ENCODE measurements at places on chromosomes 2 and 18. TPM values are rescaled to one million over a fixed set of nuclear protein-coding genes. Genes with fewer than 3 reads are reported as not detected.

The CCDC85A gene
- total RNA-seq: 0.16 TPM

The IL1F10 gene
- not detected for total RNA-seq

The DCDC2C gene
- total RNA-seq: not detected

DNA sequence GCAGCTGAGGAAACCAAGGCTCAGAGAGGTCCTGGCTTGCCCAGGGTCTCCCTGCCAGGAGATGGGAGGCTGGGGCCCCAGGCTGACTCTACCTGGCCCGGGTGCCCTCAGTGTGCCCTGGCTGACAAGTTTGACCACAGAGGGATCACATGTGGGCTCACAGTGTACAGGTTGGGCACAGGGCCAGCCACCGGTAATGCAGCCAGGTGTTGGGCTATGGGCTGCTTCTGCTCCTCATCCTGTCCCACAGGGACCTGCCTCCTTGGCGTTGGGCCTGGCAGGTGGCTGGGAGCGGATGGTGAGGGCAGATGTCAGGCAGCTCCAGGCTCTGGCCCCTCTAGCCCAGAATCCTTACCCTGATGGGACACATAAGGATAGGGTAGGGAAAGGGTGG lies 250.5 kb downstream of the LOXHD1 start:
- H3K27ac ChIP-seq: no peak overlapping the region
- no peak for DNase-seq
- no peak overlapping the region for H3K4me3 ChIP-seq

- peaks cover 2% of the 10 kb centered on the region for H3K36me3 ChIP-seq
- no peak for DNase-seq
- no peaks in the 10 kb centered on the region for H3K27me3 ChIP-seq
- peaks cover 4% of the 10 kb centered on the region for H3K4me1 ChIP-seq
- no peak overlapping the region for H3K27ac ChIP-seq
Observed at GRCh38 chr2:173881461-173881860, 83.7 kb downstream of the SP3 start.

DNA sequence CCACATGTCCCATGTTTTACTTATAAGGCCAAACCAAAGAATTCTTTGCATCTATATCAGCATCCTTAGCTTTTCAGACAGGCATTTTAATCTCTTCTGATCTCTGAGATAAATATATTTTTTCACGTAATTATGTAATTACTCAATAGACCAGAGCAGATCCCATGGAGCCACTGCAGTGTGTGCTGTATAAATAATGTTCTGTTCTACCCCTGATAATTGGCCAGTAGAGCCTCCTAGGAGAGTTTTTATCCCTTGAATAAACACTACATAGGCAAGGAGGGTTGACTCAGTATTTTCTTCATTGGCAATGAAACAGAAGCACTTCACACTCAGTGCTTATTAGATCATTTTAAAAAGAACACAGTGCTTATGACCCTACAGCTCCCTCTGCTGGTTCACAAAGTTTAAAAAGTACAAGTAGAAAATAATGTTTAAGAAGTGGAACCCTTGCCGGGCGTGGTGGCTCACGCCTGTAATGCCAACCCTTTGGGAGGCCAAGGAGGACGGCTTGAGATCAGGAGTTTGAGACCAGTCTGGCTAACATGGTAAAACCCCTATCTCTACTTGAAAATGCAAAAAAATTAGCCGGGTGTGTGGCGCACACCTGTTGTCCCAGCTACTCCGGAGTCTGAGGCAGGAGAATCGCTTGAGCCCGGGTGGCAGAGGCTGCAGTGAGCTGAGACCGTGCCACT lies 91.9 kb downstream of the PPP1R1C start:
- no peaks in the 10 kb centered on the region for H3K36me3 ChIP-seq
- DNase-seq: peak; percentile 58
- H3K4me3 ChIP-seq: no peak overlapping the region
- no peaks in the 10 kb centered on the region for H3K27me3 ChIP-seq
- no peak overlapping the region for H3K27ac ChIP-seq

DNA sequence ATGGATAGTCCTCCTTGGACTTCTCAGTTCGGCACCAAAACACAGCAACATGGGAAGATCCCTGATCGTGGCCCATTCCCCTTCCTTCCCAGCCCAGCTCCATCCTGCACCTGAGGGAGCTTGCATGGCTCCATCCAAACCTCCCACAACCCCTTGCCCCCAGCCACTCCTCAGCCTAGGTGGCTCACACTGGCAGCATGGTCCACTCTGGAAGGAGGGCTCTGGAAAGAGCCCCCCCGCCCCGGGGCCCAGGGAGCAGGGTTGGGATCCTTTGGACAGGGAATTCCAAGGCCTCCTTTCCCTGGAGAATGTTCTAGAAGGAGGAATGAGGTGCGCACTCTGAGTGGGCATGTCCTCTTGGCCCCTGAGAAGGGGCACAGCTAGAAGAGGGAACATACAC lies 62.8 kb upstream of the ID2 start:
- H3K27ac ChIP-seq: no peak overlapping the region
- no peak for DNase-seq
- H3K4me1 ChIP-seq: peaks cover 9% of the 10 kb centered on the region
- H3K27me3 ChIP-seq: no peaks in the 10 kb centered on the region

DNA sequence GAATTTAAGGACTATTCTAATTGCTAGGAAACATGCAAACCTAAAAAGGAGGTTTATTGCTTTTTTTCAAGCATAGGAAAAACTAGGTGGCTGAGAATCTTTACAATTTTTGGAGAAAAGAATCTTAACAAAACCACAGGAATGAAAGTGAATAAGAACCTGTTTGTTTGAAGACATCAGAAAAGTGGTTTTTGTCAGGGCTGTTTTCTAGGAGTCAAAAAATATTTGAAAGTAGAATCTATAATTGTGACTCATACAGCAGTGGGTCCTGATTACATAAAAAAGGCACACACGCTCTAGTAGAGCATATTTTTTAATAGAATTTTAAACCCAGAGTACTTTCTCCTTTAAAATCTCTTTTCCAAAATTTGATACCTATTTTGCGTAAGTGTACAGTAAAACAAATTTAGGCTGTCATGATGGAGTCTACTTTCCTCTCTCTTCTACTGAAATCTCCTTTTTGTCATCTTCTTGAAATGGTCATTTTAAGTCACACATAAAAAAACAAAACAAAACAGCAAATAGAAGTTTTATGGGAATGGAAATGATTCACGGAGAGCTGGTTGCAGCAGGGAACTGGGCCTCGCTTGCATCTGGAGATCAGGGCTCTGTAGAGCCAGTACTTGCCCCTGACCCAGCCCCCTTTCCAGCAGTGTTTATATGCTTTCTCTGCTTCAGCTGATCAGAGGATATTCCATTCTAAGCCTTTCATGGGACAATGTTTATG lies 59.1 kb upstream of the PELI1 start:
- H3K36me3 ChIP-seq: no peaks in the 10 kb centered on the region
- no peak for DNase-seq
- peak overlapping the region; percentile 92 for H3K27ac ChIP-seq
- peak overlapping the region; percentile 27 for H3K4me3 ChIP-seq

- no peak overlapping the region for H3K4me3 ChIP-seq
- DNase-seq: no peak
- no peaks in the 10 kb centered on the region for H3K27me3 ChIP-seq
- no peaks in the 10 kb centered on the region for H3K4me1 ChIP-seq
Observed at GRCh38 chr18:35334821-35335220, 9.4 kb downstream of the ZNF24 start.

- DNase-seq: no peak
- H3K27me3 ChIP-seq: no peaks in the 10 kb centered on the region
- H3K4me1 ChIP-seq: no peaks in the 10 kb centered on the region
- H3K36me3 ChIP-seq: no peaks in the 10 kb centered on the region
- H3K27ac ChIP-seq: no peak overlapping the region
Observed at GRCh38 chr18:11866764-11867163, 15.6 kb downstream of the CHMP1B start.

DNA sequence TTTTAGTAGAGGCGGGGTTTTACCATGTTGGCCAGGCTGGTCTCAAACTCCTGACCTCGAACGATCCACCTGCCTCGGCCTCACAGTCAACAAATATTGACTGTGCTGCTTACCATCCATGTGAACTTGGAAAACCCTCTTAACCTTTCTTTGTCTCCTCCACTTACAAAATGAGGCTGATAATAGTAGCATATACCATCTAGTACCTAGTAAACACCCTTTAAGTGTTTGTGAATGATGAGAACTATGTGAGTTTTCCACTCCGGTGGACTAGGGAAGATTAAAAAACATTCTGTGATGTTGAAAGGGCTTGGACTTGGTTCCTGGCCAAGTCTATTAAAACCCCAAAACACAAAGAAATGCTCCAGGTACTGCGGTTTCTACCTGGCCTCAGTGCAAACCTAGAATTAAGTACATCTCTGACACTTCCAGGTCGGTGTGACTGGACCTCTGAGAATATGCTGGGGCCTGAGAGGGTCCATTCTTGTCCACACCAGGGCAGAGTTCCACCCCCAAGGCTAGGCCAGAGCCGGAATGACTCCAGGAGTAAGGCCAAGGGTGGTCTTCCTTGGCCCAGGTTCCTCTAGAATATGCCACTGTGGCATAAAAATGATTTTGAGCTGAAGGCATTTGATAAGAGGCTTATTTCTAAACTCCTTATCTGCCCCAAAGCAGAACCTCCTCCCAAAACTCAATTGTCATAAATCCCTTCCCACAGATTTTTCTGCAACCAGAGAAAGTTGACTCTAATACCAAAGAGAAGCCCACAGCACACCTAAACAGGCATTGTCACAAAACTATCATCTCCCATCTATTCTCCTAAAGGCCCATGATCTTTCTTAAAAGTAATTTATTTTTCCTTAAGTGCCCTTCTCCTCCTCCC lies 217.5 kb downstream of the TGIF1 start:
- no peak for DNase-seq
- no peaks in the 10 kb centered on the region for H3K27me3 ChIP-seq
- no peak overlapping the region for H3K27ac ChIP-seq
- no peaks in the 10 kb centered on the region for H3K36me3 ChIP-seq
- H3K4me1 ChIP-seq: peaks cover 42% of the 10 kb centered on the region

DNA sequence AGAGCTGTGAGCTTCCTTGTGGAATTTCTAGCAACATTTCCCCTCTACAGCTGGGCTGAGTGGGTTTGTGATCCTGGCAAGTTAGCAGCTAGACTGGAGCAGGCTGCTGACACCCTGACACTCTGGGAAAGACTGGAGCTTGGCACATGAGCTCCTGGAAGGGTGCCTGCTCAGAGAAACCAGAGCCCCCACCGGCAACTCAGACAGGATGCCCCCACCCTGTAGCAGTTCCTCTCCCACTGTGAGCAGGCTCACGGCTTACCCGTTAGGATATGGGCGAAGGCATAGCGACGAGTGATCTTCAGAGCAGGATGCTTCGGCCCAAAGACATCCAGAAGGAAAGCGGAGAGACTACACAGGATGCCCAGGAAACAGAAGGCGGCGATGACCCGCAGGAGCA lies 11.2 kb downstream of the TMEM127 start:
- no peaks in the 10 kb centered on the region for H3K27me3 ChIP-seq
- DNase-seq: no peak
- no peak overlapping the region for H3K4me3 ChIP-seq

- H3K4me1 ChIP-seq: no peaks in the 10 kb centered on the region
- no peaks in the 10 kb centered on the region for H3K36me3 ChIP-seq
Observed at GRCh38 chr2:12196495-12196894, 450.1 kb downstream of the LPIN1 start.

DNA sequence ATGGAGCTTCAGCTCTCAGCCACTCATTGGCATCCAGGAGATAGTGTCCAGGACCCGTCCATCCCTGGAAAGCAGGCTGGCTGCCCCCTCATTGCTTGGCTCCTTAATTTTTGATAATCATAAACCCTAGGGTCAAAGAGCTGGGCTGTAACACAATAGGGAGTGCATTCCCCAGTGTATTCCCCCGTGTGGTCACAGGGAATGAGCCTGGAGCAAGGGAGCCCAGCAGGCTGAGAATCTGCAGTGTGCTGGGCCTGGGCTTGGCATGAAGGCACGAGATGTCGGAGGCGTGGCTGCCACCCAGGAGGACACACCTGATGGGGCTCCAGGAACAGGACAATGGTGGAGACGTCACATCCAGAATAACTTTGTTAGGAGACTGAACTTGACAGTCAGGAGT lies 18.7 kb downstream of the TPRKB start:
- peaks cover 11% of the 10 kb centered on the region for H3K36me3 ChIP-seq
- H3K4me1 ChIP-seq: peaks cover 8% of the 10 kb centered on the region
- peaks cover 18% of the 10 kb centered on the region for H3K27me3 ChIP-seq
- no peak overlapping the region for H3K4me3 ChIP-seq

GRCh38 chr2:118221536-118222272 lies 133.4 kb downstream of the INSIG2 start:
- H3K27ac ChIP-seq: no peak overlapping the region
- H3K36me3 ChIP-seq: no peaks in the 10 kb centered on the region
- peaks cover 75% of the 10 kb centered on the region for H3K27me3 ChIP-seq

DNA sequence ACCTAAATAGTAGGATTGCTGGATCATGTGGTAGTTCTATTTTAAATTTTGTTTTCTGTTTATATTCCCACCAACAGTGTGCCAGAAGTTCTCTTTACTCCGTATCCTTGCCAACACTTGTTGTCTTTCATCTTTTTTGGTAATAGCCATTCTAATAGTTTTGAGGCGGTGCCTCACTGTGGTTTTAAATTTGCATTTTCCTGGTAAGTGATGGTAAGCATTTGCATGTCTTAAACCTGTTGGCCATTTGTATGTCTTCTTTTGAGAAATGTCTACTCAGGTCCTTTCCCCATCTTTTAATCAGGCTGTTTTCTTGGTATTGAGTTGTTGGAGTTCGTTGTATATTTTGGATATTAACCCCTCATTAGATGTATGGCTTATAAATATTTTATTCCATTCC lies 51.6 kb downstream of the REL start:
- peaks cover 11% of the 10 kb centered on the region for H3K36me3 ChIP-seq
- no peak for DNase-seq
- no peaks in the 10 kb centered on the region for H3K4me1 ChIP-seq
- no peak overlapping the region for H3K27ac ChIP-seq
- H3K27me3 ChIP-seq: no peaks in the 10 kb centered on the region

DNA sequence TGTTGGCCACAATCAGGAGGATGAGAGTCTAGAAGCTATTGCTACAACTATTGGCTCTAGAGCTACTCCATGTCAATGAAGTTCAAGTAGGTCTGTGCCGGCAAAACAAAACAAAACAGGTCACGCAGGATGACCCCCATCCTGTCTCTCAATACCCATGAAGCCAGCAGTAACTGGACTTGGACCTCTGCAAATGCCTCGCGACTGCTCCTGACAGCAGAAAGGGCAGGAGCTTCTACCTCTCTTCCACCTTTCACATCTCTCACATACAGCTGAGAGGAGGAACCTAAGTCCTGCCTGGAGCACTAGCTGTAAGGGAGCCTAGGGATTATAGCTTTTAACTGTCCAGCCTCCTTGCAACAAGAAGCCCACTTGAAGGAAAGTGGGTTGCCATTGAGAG lies 16.0 kb downstream of the PRKAG3 start:
- peaks cover 2% of the 10 kb centered on the region for H3K36me3 ChIP-seq
- H3K27ac ChIP-seq: no peak overlapping the region
- H3K4me3 ChIP-seq: no peak overlapping the region
- no peak for DNase-seq
- no peaks in the 10 kb centered on the region for H3K27me3 ChIP-seq

GRCh38 chr2:100198461-100199230 lies 56.3 kb upstream of the AFF3 start:
- H3K27ac ChIP-seq: peak overlapping the region; percentile 57
- DNase-seq: no peak
- peaks cover 30% of the 10 kb centered on the region for H3K4me1 ChIP-seq
- no peaks in the 10 kb centered on the region for H3K36me3 ChIP-seq
- H3K4me3 ChIP-seq: no peak overlapping the region
- no peaks in the 10 kb centered on the region for H3K27me3 ChIP-seq

GRCh38 chr18:23302851-23303527 lies 150.1 kb upstream of the RIOK3 start:
- no peaks in the 10 kb centered on the region for H3K4me1 ChIP-seq
- no peaks in the 10 kb centered on the region for H3K27me3 ChIP-seq
- peak overlapping the region; percentile 23 for H3K27ac ChIP-seq
- DNase-seq: no peak

Measured in neural crest cell (in vitro differentiated cells).